ENCODE measurements at places on chromosomes 3 and 15.

DNA sequence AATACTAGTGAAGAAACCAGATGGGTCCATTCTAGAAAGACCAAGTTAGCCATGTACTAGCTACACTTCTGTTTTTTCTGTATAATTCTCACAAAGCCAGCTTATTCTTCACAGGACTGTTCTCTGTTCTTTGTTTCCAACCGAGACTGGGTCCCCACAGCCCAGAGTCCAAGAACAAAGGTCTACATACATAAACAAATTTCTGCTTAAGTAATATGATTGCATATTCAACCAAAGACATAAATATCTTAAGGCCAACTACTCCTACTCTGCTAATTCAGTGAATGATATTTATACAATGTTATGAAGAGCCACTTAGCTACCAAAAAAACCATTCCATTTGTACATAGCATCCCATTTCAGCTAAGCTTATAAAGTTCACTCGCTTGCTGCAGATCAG, 299.8 kb upstream of the CCDC54 start:
- no peak for DNase-seq

DNA sequence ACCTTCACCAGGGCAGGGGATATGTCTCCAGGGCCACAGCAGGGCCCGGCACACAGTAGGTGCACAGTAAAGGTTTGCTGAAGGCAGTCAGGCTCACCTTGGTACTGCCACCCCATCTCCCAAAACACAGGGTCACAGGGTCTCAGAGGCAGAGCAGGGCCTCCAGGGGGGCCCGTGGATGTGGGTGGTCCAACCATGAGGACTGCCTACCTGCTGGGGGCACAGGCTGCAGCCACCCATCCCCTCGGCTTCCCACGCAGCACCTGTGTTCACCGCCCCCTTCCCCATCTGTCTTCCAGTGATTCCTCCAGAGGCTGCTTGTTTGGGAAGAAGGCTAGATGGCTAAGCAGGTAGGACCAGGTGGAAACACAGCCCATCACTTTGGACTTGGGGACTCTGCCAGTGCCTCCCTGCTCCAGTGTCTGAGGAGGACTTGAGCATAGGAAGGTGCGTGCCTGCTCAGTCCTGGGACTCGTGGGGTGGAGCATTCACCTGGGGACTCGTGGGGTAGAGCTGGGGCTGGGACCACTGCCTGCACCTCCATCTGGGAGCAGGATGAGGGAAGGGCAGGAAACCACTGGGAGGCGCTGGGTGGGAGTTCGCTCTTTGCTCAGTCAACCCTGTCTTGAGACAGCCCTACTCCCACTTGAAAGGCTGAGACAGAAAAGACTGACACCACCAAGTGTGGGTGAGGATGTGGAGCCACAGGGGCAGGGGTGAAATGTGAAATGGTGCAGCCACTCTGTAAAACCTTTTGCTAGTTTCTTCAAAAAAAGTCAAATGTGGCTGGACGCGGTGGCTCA, 18.8 kb upstream of the PLXND1 start:
- DNase-seq, result no peak

- DNase-seq, result no peak
These were observed 18.8 kb upstream of the GOLGA8J start for GRCh38 chr15:30063835-30064546.

DNA sequence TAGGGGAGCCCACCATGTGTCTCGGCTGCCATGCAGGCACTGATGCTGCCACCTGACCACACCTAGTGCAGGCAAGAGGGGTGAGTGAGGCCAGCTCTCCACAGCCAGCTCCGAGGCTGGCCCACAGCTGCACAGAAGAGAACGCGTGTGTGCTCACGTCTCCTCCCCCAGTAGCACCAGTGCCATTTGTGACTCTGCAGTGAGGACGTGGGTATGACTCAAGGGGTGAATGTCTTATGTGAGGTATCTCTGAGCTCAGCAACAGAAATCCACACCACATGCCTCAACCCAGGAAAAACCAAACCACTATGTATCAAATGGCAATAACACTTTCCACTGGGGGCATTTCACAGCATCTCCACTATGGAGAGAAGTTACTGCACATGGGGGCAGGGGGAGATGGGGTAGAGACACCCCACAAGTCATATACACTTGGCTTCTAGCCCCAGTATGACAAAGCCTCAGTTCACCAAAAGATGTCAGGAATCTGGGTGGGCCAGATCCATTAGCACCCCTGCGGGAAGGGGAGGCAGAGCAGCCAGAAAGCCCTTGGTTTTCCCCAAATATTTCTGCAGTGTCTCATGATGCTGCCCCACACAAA, 87.6 kb downstream of the LRIG1 start:
- DNase-seq, result no peak

DNA sequence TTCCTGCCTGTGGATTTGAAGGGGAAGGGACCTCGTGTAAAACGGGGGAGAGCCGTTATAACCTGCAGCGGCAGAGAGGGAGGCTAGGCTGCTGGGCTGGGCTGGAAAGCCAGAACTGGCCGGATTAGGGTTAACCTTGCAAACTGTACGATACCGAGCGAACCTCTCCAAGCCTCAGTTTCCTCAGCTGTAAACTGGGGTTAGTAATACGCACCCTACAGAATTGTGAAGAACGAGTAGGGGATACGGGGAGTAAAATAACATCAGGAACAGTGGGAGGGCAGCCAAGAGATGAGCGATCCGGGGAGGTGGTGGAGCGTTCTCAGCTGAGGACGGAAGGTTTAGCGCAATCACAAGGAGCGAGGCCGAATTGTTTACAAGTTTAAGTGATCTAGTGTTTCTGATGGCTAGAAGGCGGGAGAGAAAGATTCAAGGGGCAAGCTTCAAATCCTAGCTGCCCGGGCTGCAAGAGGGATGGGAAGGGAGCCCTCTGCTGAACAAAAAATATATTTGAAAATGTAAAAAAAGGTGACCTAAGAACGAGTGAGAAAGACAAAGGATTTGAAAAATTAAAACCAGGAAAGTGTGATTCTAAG, 768 bp upstream of the SEMA5B start:
- no peak for DNase-seq

- DNase-seq, result no peak
These were observed 71.5 kb upstream of the EIF1B start for GRCh38 chr3:40237889-40238571.

DNA sequence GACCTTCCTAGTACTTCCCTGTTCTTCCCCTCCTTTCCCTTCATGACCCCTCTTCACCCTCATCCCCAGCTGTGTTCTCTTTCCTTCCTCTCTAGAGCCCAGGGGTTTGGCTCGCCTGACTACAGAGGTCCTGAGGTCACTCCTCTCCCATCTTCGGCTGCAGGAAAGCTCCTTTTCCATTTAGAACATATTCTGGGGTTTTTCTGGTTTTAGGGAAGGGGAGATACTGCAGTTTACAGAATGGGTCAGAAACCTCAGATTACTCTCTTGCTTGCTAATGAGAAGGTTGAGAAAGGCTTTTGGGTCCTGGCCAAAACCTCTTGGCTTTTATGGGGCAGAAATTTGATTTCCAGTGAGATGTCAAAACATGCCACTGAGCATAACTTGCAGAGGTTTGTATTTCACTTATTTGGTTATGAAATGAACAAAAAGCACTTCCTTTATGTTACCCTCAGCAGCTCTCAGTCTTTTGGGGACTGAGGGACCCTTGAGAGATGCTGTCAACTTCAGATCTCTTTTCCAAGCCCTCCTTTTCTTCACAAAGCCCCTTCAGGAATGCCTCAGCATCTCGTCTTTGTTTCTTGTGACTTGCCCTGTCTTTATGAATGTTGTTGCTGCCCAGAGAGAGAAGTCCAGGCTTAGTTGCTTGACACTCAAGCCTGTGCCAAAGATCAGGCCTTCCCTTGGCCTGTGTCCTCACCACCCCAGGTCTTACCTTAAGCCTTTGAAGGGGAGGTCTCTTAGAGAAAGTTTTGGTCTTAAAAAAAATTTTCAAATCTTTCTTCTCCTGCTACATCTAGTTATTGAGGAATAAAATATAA, 121.7 kb upstream of the TPM1 start:
- DNase-seq, result no peak

DNA sequence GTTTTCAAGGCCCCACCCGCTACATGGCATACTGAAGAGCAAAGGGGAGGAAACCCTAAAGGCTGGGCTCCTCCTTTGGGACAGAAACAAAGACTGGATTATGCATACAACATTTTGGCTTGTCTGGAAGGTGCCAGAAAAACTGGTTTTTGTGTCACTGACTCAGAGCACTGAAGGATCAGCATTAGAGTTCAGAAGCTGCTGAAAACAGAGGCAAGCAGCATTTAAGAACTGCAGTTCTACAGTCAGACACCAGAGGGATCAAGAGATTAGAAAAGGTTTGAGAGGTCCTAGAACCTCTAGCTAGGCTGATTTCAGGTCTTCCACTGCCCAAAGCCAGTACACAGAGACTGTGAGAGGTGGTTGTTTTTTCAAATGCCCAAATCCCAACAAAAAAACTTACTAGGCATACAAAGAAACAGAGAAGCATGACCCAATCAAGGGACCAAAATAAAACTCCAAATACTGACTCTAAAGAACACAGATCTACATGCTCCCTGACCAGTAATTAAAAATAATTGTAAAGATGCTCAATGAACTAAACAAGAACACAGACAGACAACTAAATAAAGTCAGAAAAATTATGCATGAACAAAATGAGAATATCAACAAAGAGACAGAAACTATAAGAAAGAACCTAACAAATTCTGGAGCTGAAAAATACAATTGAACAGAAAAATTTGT, 91.2 kb downstream of the SENP2 start:
- DNase-seq, result no peak

DNA sequence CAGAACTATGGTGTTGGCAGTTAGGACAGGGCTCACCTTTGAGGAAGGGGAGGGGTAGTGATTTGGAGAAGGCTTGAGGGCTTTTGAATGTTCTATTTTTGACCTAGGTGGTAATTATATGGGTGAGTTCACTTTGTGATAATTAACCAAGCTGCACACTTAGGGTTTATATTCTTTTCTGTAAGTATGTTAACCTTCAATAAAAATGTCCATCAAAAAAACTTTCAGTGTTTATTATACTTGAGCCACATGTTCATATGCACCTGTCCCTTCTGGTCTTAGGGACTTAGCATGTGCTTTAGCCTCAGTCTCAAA, 28.4 kb downstream of the PDE8A start:
- no peak for DNase-seq

- no peak for DNase-seq
These were observed 38.4 kb upstream of the MEIS2 start for GRCh38 chr15:37138591-37139215.

GRCh38 chr15:83430441-83430840, 16.7 kb upstream of the SH3GL3 start:
- no peak for DNase-seq

GRCh38 chr3:32118215-32118614, 11.8 kb downstream of the GPD1L start:
- no peak for DNase-seq

- DNase-seq, result no peak
These were observed 656.0 kb upstream of the GRM7 start for GRCh38 chr3:6204891-6205290.

DNA sequence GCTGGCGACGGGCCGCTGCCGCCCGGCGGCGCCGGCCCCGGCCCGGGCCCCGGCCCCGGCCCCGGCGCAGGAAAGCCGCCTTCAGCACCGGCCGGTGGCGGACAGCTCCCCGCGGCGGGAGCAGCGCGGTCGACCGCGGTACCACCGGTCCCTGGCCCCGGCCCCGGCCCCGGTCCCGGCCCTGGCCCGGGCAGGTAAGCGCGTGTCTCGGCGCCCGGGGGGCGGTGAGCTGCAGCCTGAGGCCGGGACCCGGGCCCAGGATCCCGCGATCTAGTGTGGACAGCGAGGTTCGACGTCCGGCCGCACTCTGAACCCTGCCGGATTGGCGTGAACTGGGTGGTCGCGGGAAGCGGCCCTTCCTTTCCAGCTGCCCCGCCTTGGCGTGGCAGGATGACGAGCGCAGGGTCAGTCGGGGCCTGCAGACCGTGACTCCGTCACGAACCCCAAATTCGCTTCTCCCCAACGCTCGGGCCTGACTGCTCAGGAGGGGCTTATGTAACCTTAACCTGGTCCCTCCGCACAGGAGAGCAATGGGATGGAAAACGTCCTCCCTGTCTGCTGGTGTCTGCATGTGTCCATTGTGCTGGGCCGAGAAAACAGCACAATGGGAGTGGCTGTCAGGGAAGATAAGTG, 472 bp downstream of the BSN start:
- no peak for DNase-seq

GRCh38 chr15:27538325-27538724, 560.8 kb downstream of the OCA2 start:
- no peak for DNase-seq

DNA sequence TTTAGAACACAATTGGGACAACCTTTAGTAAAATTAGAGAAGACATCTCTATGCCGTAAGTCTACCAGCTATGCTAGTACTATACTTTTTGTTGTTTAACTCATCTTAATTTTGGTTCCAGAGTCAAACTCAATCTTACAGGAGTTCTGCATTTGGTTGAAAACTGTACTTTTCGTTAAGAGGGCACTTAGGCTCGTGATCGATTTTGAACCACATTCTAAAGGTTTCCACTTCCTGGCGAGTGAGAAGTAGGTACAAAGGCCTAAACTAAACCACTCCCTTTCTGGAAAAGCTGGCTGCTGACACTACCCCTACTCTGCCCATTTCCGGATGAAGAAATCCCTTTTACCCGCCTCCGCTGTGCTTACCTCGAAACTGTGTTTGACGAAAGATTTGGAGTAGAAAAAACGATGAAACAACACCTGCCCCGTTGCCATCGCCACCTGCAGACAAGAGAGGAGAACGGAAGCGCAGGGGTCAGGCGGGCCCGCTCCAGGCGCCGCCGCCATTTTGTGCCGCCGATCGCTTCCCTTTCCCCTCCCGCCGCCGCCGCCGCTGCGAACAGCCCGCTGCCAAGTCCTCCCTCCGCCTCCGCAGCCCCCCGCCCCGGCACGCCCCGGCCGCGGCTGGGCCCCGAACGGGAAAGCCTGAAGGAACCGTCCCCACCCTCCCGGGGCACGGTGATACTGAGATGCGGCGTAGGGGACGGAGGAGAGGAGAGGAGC, 748 bp downstream of the CCNL1 start:
- peak; percentile 60 for DNase-seq

- no peak for DNase-seq
These were observed 123.1 kb downstream of the DMXL2 start for GRCh38 chr15:51499379-51499976.

DNA sequence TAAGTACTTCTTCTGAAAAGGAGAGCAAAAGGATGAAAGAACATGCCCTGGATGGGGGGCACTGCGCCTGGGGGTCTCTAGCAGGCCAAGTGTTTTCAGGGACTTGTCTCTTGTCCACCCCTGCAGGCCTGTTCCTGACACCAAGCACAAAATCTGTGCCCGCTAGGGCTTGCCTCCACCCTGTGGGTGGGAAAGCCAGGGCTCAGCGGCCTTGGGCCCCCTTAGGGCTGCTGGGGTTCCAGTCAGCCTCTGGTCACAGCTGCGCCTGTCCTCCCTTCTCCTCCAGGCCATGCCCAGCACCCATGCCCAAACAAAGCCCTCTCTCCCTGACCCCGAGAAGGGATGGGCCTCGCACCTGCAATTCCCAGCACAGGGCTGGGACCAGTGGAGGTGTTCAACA, 71.1 kb upstream of the TRPM1 start:
- no peak for DNase-seq

DNA sequence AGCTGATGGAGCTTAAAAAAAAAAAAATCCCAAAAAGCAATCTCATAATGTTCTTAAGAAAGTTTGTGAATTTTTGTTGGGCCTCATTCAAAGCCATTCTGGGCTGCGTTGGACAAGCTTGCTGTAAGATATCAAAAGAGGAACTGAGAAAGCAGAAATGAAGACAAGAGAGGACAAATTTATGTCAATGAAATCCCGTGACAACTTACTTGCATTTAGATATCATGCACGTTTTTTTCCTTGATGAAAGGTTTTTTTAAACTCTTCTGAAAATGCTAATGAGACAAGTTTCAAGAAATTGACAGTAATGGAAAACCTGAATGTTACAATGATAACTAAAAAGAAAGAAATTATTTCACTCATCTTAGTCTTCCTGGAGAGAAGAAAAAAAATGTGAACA, 662.9 kb downstream of the SQOR start:
- DNase-seq, result no peak

Measured in activated CD4-positive, CD25-positive, alpha-beta regulatory T cell treated with anti-CD3 and anti-CD28 coated beads, Interleukin-2, amount 50 U/mL, for 16 hours (primary cell).